ENCODE measurements at places on chromosomes 12 and 14.

GRCh38 chr12:127383281-127383680 lies 883.7 kb upstream of the TMEM132C start:
- no peak for DNase-seq

- no peak for DNase-seq
Measured at GRCh38 chr12:96419576-96420276, 19.5 kb upstream of the CDK17 start.

- DNase-seq = no peak
Measured at GRCh38 chr14:102973706-102974285, 51.3 kb downstream of the AMN start.

DNA sequence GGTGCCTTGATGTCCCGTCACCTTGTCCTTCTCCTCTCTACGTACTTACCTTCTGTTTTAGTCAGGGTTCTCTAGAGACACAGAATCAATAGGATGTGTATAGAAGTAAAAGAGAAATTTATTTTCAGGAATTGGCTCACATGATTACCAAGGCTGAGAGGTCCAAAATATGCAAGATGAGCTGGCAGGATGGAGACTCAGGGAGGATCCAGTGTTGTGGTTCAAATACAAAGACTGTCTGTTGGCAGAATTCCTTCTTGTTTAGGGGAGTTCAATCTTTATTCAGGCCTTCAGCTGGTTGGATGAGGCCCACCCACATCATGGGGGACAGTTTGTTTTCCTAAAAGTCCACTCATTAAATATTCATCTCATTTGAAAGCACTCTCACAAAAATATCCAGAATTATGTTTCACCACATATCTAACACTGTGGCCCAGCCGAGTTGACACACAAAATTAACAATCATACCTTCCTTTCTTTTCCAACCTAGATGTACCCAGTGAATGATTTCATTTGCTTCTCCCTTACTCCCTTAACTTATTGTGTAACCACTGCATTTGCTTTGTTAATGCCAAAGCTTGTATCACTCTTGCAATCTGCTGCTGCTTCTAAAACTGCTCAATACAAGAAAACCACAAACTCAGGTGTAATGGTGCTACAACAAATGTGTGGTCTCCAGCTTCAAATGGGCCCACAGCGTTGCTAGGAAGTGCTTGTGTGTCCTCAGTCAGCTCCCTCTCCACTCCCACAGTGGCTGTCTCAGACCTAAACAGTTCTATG lies 195.4 kb upstream of the ARHGAP5 start:
- no peak for DNase-seq

DNA sequence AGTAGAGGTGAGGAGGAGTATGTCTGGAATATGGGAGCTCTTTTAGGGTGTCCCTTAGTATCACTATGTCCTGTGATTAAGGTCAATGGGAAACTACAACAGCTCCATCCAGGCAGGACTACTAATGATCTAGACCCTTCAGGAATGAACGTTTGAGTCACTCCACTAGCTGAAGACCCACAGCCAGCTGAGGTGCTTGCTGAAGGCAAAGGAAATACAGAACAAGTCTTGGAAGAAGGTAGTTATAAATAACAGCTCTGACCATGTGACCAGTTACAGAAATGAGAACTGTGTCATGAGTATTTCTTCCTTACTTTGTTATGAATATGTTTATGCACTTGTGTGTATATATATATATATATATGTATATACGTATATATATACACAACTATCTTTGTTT lies 40.5 kb upstream of the USP44 start:
- DNase-seq = no peak
